ENCODE measurements at places on chromosomes 12 and 14. TPM values are rescaled to one million over a fixed set of nuclear protein-coding genes. Genes with fewer than 3 reads are reported as not detected.
A peak's percentile ranks its signal among the peaks of the same experiment; 100 is the strongest.

- no peak for ATAC-seq
Measured at GRCh38 chr12:22656831-22657230, 31.9 kb downstream of the ETNK1 start.

The PTHLH gene
- total RNA-seq, result not detected

- ATAC-seq, result no peak
Measured at GRCh38 chr12:13777374-13777773, 204.0 kb downstream of the GRIN2B start.

- ATAC-seq, result no peak
Measured at GRCh38 chr12:116434155-116435011, 124.8 kb upstream of the MAP1LC3B2 start.

The GALNT6 gene
- total RNA-seq, result 6.2 TPM

The BCL2L2 gene
- total RNA-seq, result 1.2 TPM

The BCDIN3D gene
- total RNA-seq, result 3.4 TPM

DNA sequence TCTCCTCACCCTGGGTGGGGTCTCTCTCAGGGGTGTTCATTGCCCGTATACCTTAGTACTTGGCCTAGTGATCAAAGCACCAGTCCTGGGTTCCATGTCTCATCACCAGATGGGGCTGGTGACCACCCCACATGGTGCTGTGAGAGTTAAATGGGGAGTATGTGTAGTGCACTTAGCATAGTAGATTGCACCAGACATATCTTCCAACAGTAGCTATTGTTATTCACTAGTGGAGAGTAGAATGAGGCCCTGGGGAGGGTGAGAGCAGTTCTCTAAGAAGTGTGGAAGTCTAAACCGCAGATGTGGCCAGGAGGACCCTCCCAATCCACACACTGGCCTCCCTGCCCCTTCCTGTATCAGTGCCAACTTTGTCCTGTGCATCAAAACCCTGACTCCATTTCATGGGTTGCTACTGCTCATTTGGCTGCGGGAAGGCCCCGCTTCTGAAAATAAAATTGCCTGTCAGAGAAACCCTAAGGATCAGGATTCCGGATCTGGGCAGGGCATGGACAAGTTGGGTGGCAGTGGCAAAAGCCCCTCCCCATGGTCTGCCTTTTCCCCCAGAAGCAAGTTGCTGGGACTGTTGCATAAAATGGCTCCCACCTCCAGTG, 4.4 kb downstream of the CD9 start:
- no peak for ATAC-seq

DNA sequence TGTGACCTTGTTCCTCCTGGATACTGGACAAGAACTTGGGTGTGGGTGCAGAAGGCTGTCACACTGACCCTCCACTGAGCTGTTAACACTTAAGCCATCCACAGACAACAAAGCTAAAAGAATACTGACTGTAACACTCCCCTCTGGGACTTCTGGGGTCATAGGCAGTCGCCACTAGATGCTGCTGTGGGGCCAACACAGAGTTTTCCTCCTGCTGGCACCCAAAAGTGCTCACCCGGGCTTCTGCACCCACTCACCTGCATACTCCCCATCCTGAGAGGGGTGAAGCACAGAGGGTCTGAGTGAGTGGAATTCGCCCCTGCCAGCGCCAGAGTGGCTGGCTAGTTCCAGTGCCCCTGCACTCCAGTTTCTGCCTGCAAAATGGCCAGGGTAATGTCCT, 422.4 kb upstream of the LMO3 start:
- no peak for ATAC-seq

DNA sequence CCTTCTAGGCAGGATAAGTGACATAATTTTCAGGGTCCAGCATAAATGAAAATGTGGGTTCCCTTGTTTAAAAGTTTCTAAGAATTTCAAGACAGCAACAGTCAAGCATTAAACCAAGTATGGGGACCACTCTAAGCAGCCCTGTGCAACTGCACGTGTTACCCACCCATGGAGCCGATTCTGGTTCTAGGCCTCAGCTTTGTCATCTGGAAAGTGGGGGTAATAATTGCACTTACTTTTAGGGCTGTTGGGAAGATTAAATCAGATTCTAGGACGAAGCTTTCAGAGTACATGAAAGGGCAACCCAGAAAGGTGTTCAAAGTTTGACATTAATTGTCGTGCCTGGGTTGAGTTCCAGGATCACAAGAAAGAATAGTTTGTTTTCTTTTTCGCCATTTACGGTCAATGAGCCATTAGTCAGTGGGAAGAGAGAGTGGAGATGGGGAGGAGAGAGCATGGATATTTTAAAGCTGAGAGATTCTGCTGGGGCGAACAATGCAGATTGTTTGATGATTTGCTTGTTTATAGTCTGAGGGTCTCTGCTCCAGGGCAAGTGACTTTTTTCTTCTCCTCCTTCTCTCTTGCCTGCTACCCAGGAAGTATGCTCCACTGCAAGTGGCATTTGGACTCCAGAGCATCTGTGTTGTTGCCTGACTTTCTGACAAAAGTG, 10.7 kb upstream of the PPFIBP1 start:
- ATAC-seq, result no peak

DNA sequence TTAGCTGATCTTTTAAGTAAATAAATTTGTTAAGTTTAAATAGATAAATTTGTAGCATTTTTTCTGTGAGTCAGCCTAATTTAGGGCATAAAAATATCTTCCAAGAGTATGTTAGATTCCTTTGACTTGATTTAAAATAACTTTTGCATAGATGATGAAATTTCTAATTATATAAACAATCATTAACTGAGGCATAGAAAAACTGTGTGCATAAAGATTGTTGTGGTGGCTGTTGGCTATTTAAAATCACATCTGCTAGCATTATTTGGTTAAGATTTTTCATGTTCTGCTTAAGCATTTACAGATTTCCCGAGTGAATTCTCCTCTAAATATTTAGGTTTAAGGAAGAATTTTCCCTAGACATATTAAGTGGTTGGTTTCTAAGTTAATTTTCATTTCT, 223.2 kb downstream of the FSCB start:
- no peak for ATAC-seq

DNA sequence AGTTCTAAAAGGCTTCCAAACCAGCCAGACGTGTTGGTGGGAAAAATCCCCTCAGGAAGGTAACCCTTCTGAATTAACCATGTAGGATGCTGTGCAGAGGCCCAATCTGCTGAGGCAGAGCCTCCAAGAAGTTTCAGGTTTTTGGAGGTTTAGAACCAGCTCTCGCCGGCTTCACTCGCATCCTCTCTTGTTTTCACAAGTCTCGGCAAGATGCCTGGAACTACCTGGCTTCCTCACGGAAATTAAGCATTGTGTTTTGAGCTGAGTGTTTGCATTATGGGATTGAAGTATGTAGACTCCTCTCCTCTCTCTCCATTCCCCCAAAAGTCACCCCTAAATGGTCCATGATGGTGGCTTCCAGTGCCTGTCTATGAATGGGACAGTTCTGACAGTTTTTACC, 20.6 kb downstream of the LTBP2 start:
- ATAC-seq, result no peak

The ARG2 gene
- 14.3 TPM for total RNA-seq

- ATAC-seq, result no peak
Measured at GRCh38 chr12:4478933-4479332, 33.3 kb upstream of the FGF6 start.

The ERP27 gene
- 9.4 TPM for total RNA-seq

- no peak for ATAC-seq
Measured at GRCh38 chr12:58860788-58861240, 59.5 kb downstream of the LRIG3 start.

DNA sequence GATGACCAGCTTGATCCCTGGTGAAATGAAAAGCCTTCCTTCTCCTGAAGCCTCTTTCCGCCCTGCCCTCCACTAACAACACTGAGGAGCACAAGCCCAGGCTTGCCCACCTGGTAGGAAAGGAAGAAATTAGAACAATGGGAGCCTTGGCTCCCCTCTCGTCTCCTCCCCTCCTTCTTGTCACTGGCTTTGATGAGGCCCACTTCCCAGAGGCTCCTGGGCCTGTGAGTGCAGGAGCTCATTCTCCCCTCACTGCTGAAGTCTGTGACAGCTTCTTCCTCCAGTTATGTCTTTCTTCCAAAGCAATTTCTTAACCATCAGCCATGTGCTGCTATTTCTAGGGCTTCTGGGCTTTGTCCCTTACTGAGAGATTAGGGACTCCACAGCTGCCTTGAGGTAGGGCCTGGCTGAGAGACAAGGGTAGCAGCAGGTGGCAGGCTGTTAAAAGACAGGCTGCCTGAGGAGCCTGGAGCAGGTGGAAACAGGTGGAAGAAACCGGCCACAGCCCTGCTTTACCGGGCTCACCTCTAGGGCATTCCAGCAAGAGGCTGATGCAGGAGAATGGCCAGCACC, 53.6 kb upstream of the SRSF5 start:
- ATAC-seq, result no peak

DNA sequence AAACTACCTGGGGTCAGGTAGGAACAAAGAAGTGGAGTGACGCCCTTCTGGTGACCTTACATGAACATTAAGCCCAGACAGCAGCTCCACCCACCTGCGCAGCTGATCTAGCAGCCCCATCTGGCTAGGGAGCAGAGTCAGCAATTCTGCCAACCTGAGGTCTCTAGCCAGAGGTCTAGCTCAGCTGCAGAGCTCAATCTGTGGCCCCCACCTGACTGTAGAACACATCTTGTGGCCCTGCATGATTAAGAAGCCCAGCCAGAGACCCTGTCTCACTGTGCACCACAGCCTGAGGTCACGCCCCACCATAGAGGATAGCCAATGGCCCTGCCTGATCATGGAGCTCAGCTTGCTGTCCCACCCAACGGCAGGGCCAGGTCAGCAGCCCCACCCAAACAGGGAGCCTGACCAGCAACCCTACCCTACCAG, 50.6 kb upstream of the HIGD1C start:
- ATAC-seq, result no peak

GRCh38 chr12:795305-795704, 42.9 kb downstream of the WNK1 start:
- ATAC-seq, result peak; percentile 88

DNA sequence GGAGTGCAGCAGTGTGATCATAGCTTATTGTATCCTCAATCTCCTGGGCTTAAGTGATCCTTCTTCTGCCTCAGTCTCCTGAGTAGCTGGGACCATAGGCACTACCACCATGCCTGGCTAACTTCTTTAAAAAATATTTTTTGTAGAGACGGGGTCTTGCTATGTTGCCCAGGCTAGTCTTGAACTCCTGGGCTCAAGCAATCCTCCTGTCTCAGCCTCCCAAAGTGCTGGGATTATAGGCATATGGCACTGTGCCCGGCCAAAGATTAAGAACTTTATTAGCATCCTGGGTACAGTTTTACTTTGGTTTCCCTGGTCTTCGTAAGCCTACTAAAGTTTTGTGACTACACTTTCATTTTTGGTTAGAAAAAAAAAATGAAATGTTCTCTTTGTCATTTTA, 84.4 kb downstream of the ACADS start:
- no peak for ATAC-seq

DNA sequence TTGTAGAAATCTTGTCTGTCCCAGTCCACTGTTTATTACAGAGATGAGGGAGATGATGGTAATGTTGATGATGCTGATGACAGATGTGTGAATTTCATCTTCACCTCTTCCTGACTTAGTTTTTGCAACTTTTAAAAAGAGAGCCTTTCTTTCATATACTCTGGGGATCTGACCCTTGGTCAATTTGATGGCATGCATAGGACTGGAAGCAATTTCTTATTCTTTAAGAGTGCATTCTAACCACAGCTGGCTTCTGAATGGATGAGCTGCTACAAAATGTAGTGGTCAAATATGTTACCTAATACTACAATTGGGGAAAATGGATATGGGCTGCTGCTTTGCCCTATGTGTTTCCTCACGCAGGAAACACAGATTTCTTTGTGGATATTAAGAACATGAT, 80.8 kb downstream of the MYRFL start:
- no peak for ATAC-seq

DNA sequence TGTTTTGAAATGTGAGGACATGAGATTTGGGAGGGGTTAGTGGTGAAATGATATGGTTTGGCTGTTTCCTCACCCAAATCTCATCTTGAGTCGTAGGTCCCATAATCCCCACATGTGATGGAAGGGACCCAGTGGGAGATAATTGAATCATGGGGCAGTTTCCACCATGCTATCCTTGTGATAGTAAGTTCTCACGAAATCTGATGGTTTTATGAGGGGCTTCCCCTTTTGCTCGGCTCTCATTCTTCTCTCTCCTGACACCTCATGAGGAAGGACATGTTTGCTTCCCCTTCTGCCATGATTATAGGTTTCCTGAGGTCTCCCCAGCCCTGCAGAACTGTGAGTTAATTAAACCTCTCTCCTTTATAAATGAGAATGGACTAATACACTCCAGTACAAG, 18.0 kb downstream of the GALNT6 start:
- ATAC-seq, result no peak

The GDF3 gene
- not detected for total RNA-seq

DNA sequence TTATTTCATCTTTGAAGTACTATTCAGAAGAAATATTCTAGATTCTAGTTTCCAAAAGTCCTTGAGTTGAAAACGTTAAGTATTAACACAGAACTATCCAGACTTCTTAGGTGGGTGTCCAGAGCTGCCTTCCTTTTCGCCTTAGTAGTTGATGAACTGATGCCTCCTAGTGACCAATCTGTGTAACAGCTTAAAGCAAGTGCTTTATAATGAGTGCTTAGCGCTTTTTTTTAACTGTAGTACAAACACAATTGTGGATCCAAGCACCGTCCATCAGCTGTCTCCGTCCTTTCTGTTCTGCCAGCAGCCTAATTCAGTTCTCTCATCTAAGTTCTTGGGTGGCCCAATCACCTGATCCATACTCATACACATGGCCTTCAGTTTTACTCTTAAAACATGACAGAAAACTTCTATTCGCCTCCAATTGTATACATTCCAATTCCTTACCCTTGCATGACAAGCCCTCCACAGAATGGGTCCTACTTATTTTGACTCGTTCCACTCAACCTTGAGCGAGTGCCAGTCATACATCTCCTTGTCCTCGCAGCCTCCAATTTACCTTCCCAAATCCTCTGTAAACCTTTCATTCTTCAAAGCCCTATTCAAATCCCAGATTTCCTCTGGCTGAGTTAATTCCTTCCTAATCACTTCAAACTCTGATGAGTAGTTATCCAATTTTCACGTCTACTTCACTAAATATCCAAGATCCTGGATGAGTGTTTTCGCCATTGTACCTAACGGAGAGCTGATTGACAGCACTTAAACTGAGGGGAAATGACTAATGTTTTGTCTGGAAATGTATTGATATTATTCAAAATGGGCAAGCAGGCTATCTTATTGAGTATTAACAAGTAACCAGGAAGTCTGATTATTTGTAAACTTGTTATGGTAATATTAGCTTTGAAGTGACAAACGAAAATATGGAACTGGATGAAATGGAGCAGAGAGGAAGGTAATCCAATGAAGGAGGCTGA, 5.8 kb upstream of the PHLDA1 start:
- peak; percentile 57 for ATAC-seq

The LIN7A gene
- not detected for total RNA-seq

DNA sequence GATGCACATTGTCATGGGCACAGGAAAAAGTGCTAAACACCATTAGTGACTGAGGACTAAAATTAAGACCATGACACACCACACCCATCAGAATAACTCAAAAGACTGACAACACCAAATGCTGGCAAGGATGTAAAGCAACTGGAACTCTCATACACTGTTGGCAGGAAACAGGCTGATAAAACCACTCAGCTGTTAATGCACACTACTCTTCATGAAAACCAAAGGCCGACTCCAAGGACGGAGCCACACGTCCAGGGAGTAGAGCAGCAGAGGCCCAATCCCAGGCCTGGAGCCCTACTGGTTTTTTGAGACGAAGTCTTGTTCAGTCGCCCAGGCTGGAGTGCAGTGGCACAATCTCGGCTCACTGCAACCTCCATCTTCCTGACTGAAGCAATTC, 6.4 kb downstream of the RAD52 start:
- ATAC-seq, result no peak

The EMP1 gene
- 36.7 TPM for total RNA-seq

All from activated T-helper 17 cell treated with anti-CD3 and anti-CD28 coated beads, Interleukin-2, amount 50 U/mL, for 72 hours (primary cell).